ENCODE measurements at places on chromosomes 16 and 17.

DNA sequence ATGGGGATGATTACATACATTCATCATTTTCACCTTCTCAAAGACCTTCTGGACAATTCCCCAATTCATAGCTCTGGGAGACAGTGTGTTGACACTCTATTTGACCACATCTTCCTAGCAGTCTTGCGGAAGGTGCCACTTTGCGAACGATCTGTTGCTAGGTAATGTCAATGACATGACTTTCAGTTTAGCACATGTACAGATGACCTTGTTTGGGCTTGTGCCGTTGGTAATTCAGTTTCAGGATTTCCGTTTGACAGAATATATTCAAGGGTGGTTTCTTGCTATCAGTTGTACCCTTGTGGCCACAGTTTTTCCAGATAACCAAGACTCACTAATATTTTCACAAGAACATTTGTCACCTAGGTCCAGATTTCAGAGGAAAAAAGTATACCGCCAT, 478.2 kb downstream of the WWOX start:
- no peak for DNase-seq

DNA sequence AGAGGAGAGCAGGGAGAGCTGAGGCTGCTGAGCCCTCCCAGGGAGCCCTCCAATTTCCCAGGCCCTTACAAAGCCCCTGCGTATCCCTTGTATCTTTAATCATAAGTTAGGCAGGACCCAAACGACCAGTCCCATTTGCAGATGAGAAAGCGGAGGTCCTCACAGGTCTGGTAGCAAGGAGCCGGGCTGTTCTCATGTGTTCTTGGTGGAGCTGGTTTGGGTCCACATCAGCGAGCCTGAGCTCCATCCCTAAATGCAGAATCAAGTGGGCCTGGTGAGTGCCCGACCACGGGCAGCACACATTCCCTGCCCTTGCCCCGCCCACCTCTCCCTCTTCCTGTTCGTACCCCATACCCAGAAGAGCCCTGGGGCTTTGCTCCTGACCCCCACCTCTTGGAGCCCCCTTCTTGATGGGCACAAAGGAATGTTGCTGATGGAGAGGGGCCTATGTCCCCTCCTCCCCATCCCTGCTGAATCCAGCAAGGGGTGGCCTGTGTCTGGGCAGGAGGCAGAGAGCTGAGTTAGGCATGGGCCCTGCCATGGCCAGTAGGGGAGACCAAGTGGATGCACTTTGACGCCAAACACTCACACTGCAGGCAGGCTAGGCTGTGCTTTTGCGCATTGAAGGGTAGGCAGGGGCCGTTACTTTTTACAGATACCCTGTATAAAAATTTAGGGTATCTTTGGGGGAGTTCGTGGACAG, 18.3 kb upstream of the ADCY7 start:
- no peak for DNase-seq

DNA sequence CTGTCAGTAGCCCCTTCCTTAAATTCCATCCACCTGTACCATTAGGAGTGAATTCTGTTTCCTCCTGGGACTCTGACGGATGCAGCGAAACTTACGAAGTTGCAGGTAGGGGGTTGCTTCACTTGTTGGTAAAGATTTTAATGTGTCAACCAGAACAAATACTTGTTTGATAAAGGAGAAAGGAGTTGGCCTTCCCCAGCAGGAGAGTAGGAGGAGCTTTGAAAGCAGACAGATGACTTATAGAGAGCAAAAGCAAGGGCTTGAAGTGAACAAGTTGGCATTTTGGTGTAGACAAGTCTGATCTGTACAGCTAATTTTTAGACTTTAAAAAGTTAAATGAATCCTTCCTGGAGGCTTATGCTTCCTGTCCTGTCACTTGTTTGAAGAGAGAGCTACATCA, 38.1 kb upstream of the PMFBP1 start:
- no peak for DNase-seq

DNA sequence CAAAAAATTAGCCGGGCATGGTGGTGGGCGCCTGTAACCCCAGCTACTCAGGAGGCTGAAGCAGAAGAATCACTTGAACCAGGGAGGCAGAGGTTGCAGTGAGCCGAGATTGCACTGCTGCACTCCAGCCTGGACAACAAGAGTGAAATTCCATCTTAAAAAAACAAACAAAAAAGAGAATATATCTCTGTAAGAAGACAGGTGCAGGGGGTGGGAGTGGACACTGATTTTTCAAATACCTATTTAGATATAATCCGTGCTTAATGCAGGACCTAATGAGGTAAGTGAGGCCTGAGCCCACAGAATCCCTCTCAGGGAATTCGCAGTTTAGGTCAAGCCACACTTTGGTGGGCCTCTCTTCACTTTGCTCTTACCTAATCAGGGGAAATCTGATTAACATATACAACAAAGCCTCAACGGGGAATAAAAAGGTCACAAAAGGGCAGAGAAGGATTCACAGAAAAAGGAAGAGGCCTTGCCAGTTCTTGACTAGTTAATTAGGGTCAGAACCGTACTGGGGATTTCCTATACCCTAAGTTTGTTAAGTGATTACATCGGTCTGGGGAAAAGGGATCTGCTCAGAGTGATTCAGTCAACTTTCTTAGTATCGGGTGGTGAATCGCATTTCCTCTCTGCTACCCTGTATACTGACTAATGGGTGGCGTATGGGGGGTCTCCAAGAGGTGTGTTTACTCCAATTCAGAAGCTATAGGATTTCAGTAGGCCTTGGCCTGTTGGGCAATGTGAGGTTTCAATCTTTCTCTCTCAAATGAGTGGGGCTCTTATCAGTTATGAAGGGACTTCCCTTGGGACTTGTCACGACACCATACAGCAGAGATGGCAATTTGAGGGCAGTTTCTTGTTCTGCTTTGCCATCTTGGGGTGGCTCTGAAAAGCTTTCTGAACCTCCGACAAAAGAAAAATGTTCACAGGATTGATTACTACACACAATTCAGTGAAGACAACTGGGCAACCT, 1.9 kb upstream of the NFAT5 start:
- no peak for DNase-seq

DNA sequence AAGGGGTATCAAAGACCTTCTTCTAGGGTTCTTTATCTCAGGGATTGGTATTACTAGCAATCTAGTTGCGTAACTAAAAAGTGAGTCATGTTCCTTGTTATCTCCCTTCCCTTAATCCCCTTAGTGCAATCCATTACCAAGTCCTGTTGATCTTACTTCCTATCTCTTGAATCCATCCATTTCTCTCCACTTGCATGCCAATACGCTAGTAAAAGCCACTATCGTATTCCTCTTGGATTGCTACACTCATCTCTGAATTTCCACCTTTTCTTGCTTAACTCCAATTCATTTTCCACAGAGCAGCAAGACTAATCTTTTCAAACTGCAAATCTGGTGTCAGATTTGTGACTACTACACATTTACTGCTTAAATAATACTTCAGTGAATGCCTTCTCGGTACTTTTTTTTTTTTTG, 1.8 kb upstream of the ADAT1 start:
- no peak for DNase-seq

GRCh38 chr16:175011-175949, 1.2 kb upstream of the HBA1 start:
- DNase-seq: no peak

- no peak for DNase-seq
Measured at GRCh38 chr17:64457156-64457555, 8.2 kb downstream of the MILR1 start.

GRCh38 chr17:63498626-63499195, 21.9 kb downstream of the ACE start:
- DNase-seq: no peak

DNA sequence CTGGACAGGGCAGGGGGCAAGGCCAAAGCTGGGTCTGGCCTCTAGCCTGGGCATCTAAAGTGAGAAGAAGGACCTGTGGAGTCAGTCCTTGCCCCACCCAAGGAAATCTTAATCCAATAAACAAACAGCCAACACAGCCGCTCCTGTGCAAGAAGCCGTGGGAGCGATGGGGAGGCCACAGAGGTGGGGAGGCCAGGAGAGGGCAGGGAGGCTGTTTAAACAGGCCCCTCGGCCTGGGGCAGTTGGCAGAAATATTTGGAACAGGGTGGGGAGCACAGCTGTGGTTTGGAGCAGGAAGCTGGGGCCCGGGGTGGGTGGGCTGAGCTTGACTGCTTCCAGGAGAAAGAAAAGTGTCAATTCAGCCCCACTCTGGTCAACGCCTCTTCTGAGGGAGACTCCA, 5.3 kb downstream of the ZNF385C start:
- no peak for DNase-seq

DNA sequence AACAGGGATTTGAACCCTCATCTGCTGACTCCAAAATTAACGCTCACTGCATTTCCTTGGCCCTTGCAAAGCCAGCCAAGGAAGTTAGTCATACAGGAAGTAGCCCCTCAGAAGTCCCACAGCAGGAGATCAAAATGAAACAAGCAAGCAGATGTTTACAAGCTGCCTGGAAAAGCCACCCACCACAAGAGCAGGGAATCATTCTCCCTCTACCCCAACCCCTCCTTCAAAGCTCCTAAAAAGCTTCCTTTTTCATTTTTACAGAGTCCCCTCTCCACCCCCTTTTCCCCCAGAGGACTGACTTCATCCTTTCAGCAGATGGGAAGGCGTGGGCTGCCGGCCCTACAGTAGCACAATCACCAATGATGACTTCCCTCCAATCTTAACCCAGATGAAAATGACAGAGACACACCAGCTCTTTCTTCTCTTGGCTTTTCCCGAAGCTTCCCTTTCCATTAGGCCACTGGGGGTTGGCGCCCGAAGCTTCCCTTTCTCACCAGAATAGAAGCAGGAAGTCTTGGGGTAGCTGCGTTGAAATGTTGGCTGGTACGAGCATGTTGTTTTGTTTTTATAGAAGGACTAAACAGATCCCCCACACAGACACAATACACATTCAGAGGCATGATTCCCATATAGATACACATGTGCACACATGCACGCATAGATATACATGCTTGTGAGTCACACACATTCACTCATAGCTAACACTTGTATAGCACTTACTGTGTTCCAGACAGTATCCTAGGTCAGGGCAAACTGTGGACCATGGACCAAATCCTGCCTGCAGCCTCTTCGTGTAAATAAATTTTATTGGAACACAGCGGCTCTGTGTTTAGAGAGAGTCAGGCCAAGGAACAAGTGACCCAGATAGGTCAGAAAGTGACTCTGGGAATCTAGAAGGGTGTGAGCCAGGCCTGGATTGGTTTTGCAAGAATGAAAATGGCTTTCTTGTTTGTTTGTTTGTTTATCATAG, 17.4 kb downstream of the ITPRIPL2 start:
- DNase-seq: no peak

DNA sequence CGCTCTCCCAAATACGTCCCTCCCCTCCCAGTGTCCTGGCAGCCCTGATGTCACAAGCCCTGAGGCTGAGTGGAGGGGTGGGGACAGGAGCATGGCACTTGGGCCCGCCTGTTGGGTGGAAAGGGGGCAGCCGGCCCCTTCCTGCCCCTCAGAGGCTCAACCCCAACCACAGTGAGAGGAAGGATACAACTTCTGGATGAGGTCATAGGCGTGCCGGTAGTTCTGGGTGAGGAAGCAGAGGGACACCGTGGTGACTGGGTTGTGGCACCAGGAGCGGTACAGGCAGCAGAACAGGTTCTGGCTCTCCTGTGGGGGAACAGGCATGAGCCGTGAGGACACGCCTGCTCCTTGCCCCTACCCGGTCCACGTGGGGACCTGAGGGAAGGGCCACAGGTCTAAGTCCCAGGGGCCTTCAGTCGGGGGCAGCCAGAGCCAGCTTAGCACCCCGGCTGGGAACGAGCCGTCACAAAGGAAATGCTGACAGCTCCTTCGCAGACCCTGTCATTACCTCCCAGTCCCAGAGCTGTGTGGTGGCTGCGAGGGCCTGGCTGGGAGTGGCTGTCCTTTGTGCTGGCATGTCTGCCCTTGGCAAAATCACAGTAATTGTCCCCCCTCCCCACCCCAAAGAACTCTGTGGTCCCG, 11.2 kb upstream of the MTSS2 start:
- no peak for DNase-seq

DNA sequence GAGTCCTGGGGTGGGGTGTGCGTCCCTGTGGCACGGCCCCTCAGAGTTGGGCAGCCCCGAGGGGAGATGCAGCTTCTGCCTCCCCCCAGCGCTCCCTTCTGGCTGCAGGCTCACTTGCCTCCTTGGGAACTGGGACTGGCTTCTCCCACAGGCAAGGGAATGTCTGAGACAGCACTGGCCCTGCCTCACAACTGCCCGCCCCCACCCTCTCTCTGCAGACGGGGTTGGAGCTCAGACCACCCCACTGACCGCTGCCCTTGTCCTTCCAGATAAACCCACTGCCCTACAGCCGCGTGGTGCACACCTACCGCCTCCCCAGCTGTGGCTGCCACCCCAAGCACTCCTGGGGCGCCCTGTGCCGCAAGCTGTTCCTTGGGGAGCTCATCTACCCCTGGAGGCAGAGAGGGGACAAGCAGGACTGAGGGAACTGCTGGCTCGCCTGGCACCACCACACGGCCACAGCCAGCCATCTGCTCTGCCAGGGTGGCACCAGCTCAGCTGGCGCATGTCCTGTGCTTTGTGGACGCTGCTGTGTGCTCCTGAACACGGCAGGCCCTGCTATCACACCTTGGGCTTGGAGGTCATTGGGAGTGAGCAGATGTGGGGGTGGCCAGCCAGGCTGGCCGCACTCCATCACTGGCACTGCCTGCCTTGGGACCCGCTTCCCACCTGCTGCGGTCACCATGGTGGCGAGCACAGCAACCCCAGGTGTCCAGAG, 7.1 kb upstream of the RAB40C start:
- no peak for DNase-seq

DNA sequence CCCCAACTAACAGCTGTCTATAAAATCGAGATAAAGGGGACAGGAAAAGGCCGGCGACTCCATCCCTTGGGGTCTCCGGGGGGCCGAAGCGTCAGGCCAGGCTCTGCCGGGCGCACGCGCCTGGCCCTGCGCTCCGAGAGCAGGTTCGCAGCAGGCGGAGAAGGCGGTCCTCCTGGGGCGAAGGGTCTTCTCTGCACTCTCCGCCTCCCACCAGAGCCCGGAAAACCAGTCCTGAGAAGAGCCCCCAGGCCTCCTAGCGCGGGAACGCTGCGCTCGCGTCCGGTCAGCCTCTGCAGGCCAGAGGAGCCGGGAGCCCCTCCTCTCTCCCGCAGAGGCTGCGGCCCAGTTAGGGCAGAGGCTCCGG, 5.1 kb downstream of the FOXF1 start:
- DNase-seq: no peak

GRCh38 chr17:78239489-78239931, 8.1 kb downstream of the TMEM235 start:
- DNase-seq: no peak

- DNase-seq: no peak
Measured at GRCh38 chr17:77375917-77376651, 235.3 kb downstream of the SEC14L1 start.

DNA sequence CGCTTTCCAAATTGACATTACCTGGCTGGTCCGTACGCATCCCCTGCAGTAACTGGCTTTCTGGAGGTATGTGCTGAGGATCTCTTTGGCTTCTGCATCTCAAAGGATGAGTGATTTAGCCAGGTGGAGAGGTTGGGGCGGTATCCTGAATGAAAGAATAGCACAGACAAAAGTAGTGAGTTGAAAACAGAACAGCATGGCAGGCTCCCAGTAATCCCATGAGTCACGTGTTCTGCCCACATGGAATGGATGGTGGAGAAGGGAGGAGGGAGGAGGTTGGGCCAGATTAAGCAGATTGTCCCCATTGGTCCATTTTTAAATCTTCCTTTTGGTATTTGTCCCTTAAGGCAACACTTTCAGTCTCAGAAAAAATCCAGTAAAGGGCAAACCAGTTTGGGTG, 176.0 kb downstream of the WWOX start:
- DNase-seq: no peak

Measured in NCI-H2107 (cell line).